ENCODE measurements at places on chromosomes 11 and 22.

DNA sequence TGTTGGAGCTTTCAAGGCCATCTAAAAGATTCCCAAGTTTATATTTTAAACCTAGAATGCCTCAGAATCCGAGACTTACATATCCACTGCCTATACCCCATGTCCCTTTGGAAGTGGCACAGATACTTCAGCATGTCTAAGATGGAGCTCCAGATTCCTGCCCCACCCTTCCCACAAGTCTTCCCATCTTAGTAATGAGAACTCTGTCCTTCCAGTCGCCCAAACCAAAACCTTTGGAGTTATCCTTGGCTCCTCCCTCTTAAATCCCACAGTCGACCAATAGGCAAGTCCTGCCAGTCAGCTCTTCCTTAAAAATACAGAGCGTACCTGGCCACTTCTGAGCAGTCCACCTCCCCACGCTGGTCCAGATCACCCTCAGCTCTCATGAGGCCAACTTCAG, 4.3 kb downstream of the POLD4 start:
- DNase-seq: no peak

GRCh38 chr22:48618326-48618725, 1209.3 kb downstream of the BRD1 start:
- DNase-seq: no peak

DNA sequence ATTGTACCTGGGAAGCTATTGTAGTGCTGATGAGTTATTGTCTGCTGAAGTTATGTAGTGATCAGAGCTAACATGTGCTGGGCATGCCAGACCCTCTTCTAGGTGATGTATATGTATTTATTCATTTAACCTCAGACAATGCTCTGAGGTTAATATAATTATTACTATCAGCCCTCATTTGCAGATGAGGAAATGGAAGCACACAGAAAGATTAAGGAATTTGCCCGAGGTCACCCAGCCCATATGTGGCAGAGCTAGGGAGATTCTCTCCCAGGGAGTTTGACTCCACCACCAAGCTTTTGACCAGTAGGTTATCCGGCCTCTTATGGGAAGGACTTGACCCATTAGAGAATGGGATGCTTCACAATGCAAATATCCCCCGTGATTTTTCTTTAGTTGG, 114.2 kb upstream of the NAV2 start:
- DNase-seq: no peak

DNA sequence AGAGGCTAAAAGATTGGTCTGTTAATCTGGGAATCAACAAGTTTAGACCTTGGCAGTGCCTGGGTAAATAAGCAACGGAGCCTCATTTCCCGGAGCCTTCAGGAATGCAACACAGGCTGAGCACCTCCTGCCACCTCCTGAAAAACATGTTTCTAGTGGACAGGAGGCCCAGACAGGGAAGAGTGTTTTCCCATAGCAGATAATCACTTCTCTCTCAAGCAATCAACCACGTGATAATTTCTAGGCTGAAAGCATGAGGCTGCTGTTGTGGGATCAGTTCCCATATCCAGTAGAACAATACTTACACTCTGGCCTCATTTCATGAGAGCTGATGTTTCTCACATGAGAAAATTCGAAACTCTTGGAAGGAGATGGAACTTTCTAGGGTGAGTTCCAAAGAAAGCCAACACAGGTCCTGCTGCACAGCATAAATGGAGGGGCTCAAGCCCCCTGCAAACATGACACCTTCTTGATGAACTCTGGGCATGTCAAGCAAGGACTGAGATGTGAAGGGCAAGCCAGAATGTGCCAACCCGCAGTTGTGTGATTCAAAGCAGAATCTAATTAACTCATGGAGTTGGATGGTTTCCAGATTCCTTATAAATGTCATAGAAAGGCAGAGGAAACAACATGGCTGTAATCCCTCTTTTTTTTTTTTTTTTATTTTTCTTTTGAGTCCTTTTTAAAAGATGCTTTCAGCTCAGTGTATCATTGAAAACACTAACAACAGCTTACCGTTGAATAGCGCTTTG, 228.5 kb upstream of the SESN3 start:
- no peak for DNase-seq

GRCh38 chr11:108881131-108881530, 216.3 kb downstream of the DDX10 start:
- DNase-seq: no peak

DNA sequence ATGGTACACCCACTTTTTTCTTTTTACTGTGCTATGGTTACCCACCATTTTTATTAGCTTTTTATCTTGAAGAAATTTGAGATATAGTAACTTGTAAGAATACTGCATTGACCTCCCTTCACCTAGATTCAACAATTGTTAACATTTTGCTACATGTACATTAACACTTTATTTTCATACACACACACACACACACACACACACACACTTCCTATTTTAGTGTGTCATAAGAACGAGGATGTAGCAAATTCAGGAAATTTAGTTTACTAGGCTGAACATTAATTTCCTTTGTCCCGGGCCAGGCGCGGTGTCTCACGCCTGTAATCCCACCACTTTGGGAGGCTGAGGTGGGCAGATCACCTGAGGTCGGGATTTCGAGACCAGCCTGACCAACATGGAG, 1.1 kb upstream of the ATP6V1E1 start:
- DNase-seq: no peak

All from stimulated activated CD8-positive, alpha-beta memory T cell treated with anti-CD3 and anti-CD28 coated beads, Interleukin-15, amount 100 ng/mL, for 24 hours (primary cell).